ENCODE measurements at places on chromosomes 7 and 10.

DNA sequence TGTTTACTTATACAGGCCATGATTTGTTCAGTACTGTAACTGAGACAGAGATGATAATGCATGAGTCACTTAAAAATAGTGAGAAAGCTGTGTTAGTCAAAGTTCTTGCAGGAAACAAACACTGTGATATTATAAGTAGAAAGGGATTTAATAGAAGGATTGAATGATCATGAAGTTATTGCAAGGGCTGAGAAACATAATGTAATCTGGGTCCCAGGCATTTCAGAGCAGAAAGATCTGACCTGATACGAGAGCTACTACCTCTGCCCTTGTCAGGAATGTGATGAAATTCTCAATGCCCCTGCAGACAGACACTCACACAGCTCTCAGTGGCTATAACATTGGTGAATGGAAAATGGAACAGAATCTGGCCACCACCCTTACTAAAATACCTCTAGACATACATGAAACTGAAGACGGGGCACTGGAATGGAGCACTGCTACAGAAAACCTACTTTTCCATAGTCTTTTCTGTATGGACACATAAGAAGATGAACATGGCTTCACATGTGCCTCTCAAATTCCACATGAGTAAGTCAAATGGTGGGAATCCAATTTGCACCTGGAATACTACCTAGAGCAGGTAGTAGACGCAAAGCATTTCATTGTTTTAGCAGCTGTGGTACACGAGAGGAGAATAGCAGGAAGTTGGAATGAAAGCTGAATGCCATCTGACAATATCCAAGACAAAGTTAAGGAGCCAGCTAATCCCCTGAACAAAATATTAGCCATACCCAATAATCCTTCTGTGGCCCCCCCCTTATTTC is 19.1 kb upstream of the VWDE start:
- no peaks in the 10 kb centered on the region for H3K36me3 ChIP-seq
- no peak for DNase-seq
- no peaks in the 10 kb centered on the region for H3K4me1 ChIP-seq
- no peak overlapping the region for H3K4me3 ChIP-seq
- H3K27me3 ChIP-seq, result peaks cover 2% of the 10 kb centered on the region

GRCh38 chr7:18590744-18591340 is 95.3 kb downstream of the HDAC9 start:
- no peak overlapping the region for H3K27ac ChIP-seq
- DNase-seq, result no peak
- H3K4me1 ChIP-seq, result peaks cover 16% of the 10 kb centered on the region
- peaks cover 26% of the 10 kb centered on the region for H3K36me3 ChIP-seq
- no peak overlapping the region for H3K4me3 ChIP-seq

GRCh38 chr7:50307368-50308032 is 3.0 kb downstream of the IKZF1 start:
- peak overlapping the region; percentile 96 for H3K27ac ChIP-seq
- H3K27me3 ChIP-seq, result no peaks in the 10 kb centered on the region
- H3K4me1 ChIP-seq, result peaks cover 26% of the 10 kb centered on the region
- no peak for DNase-seq

GRCh38 chr7:118052336-118052735 is 131.6 kb upstream of the LSM8 start:
- H3K27me3 ChIP-seq, result no peaks in the 10 kb centered on the region
- DNase-seq, result no peak
- H3K36me3 ChIP-seq, result no peaks in the 10 kb centered on the region
- H3K4me1 ChIP-seq, result no peaks in the 10 kb centered on the region

GRCh38 chr10:130002606-130003005 is 38.5 kb upstream of the EBF3 start:
- no peaks in the 10 kb centered on the region for H3K36me3 ChIP-seq
- H3K27ac ChIP-seq, result no peak overlapping the region
- DNase-seq, result no peak
- H3K4me1 ChIP-seq, result no peaks in the 10 kb centered on the region
- peaks cover 5% of the 10 kb centered on the region for H3K27me3 ChIP-seq
- no peak overlapping the region for H3K4me3 ChIP-seq

DNA sequence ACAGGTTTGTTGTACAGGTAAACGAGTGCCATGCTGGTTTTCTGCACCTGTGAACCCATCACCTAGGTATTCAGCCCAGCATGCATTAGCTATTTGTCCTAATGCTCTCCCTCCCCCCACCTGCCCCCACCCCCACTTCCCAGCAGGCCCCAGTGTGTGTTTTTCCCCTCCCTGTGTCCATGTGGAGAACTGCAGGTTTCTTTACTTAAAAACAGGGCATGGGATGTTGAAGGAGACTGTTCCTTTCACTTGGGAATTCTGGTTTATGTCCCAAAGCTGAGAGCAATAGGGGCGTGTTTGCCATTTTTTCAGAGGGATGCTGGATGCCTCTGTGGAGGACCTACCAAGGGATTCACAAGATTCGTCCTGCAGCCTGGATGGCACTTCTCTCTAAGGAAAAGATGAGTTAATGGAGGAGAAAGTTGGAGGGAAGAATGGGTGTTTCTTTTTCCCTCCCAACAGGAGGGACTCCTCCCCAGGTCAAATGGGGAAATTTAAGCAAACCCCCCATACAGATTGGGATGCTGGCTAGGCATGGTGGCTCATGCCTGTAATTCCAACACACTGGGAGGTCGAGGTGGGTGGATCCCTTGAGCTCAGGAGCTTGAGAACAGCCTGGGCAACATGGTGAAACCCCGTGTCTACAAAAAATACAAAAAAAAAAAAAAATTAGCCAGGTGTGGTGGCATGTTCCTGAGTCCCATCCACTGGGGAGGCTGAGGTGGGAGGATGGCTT is 136.0 kb downstream of the GALNT17 start:
- no peak overlapping the region for H3K4me3 ChIP-seq
- H3K36me3 ChIP-seq, result no peaks in the 10 kb centered on the region
- no peak for DNase-seq
- H3K27me3 ChIP-seq, result no peaks in the 10 kb centered on the region

DNA sequence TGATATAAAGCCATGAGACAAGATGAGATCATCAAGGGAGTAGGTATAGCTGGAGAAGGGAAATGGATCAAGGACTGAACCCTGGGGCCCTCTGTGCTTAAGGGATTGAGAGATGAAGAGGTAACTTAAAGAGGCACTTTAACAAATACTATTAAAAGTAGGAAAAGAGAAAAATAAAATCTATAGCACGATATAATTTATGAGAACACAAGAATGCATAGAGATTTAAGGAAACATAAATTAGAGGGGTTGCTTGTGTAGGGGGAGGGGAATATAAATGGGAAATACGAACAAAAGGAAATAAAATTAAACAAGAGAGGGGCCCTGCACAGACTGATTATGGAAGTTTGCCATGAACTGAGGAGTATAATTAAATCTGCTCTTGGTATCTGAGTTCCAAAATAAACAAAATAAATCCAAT is 15.6 kb upstream of the LRRC17 start:
- no peaks in the 10 kb centered on the region for H3K36me3 ChIP-seq
- peaks cover 2% of the 10 kb centered on the region for H3K4me1 ChIP-seq
- no peaks in the 10 kb centered on the region for H3K27me3 ChIP-seq
- DNase-seq, result no peak

DNA sequence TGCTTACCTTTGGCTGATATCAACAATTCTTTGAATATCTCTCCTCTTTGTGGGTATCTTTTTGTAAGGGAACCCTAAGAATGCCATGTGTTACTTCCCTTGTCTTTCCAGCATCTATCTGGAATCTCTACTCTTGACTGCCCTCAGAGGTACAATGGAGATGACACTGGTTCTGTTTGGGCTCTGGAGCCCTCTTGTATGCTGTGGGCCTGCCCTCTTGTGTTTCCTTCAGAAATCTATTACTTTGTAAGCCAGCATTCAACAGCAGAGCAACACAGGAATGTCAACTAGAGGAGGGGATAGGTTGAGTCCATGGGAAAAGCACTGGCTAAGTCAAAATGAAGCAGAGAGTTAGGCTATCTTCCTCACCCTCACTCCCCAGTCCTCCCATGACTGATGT is 142.3 kb downstream of the XPNPEP1 start:
- H3K4me1 ChIP-seq, result no peaks in the 10 kb centered on the region
- H3K4me3 ChIP-seq, result no peak overlapping the region
- no peaks in the 10 kb centered on the region for H3K36me3 ChIP-seq
- peaks cover 6% of the 10 kb centered on the region for H3K27me3 ChIP-seq

GRCh38 chr10:21523557-21524008 is 1.9 kb downstream of the SKIDA1 start:
- H3K4me1 ChIP-seq, result peaks cover 21% of the 10 kb centered on the region
- no peaks in the 10 kb centered on the region for H3K36me3 ChIP-seq
- H3K27me3 ChIP-seq, result peaks cover 12% of the 10 kb centered on the region
- H3K27ac ChIP-seq, result peak overlapping the region; percentile 24

DNA sequence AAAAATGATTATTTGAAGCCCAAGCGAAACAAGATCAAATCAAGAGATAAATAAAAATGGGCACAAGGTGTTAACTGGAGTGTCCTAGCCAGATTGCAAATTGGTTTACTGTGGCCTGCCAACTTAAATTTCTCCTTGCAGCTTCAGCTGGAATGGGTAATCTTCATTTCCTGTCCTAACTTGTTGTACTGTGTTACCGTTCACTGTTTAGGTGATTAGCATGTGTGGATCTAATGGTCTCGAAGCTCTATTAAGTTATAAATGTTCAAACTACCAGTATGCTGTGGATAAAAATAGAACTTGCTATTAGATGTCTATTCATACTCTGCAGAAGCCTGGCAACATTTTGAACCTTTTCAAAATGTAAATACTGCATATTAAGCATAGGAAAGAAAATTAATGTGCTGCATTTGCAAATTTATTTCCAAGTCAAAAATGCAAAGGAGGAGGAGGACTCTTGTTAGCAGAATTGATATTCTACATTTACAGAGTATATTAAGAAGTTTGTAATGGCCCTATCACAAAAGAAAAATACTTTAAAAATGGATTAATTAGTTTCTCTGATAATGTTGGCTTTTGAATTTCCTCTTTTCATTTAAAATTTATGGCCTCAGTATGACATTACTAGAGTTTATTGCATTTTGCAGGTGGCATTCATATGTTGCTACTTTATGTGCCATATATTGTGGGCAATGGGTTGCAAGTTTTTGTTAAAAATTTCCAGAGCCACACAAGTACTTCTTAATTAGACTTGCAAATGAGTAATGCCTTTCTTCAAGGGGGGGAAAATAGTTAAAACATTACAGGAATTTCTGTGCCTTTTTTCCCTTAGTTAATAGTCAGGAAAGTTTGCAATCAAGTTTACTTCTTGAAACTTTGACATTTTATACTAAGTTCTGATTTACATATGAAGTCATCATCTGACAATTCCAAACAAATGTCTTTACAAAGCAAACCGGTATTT is 92.1 kb downstream of the CABCOCO1 start:
- H3K27ac ChIP-seq, result peak overlapping the region; percentile 50
- peaks cover 15% of the 10 kb centered on the region for H3K4me1 ChIP-seq
- no peak overlapping the region for H3K4me3 ChIP-seq

DNA sequence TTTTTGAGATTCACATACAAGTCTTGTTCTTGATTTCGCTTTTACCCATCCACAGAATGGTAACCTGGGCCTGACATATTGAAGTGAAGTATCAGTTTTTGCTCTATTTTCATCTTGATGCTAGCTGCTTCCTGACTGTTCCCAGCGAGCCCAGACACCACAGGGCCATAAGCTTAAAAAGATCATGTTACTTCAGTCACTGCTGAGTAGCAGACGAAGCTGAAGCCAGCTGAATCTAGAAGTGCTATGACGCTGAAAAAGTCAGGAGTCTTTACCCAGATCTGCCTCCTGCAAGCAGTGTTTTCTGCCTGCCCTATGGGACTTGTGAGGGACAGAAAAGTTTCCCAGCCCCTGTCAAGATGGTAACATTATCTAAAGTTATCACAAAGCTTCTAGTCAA is 2.7 kb upstream of the PRXL2A start:
- H3K4me1 ChIP-seq, result peaks cover 7% of the 10 kb centered on the region
- no peak overlapping the region for H3K4me3 ChIP-seq
- no peaks in the 10 kb centered on the region for H3K27me3 ChIP-seq

DNA sequence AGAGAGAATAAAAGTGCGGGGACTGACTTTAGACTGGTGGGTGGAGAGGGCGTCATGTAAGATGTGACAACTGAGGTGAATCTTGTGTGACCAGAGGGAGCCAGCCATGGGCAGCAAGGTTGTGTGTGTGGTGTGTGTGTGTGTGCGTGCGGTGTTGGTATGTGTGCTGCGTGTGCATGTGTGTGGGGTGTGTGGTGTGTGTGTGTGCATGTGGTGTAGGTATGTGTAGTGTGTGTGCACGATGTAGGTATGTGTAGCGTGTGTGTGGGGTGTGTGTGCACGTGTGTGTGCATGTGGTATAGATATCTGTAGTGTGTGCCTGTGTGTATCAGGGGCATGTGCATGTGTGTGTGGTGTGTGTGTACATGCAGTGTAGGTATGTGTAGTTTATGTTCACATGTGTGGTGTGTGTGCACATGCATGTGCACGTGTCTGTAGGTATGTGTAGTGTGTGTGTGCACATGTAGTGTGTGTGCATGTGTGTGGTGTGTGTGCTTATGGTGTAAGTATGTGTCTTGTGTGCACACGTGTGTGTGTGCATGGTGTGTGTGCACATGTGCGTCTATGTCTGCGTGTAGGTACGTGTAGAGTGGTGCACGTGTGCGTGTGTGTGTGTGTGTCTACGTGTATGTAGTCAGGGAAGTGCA is 312.3 kb upstream of the MKI67 start:
- DNase-seq, result no peak
- no peak overlapping the region for H3K27ac ChIP-seq
- H3K4me3 ChIP-seq, result no peak overlapping the region

DNA sequence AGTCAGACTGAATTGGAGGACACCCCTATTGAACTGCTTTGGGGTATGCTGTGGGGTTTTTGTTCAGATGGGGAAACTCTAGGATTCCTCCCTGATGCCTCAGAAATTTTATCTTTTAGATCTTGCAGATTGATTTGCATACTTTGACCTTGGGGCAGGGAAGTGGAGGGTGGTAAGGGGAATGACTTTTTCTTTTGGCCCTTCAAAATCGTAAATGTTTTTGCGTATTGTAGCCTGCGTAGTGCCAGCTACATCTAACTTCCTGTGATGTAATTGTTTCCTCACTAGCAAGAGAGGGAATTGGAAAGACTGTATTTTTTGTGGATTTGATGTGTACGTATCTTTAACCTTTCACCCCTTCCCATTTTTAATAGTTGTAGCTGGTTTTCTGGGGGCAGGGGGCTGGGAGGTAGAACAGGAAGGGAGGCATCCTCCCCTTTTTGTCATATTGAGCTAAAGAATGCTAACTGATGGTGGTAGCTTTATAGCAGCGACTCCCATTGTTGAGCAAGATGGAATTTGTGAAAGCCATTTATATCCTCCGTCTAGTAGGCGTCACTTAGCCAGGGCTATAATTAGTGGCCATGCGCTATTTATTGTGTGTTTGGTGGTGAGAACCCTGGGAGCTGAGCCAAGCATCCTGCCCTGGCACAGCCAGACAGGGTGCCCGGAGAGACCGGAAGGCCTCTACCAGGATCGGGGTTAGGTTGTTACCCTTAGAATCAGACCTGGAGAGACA is 11.3 kb downstream of the DUSP5 start:
- no peak overlapping the region for H3K27ac ChIP-seq
- H3K36me3 ChIP-seq, result peaks cover 3% of the 10 kb centered on the region
- peaks cover 11% of the 10 kb centered on the region for H3K4me1 ChIP-seq
- no peaks in the 10 kb centered on the region for H3K27me3 ChIP-seq
- H3K4me3 ChIP-seq, result no peak overlapping the region

- no peaks in the 10 kb centered on the region for H3K4me1 ChIP-seq
- no peak overlapping the region for H3K27ac ChIP-seq
- no peak for DNase-seq
- no peaks in the 10 kb centered on the region for H3K36me3 ChIP-seq
- peaks cover 14% of the 10 kb centered on the region for H3K27me3 ChIP-seq
Measured at GRCh38 chr7:103576641-103577040, 130.6 kb upstream of the SLC26A5 start.

- H3K36me3 ChIP-seq, result no peaks in the 10 kb centered on the region
- H3K4me1 ChIP-seq, result no peaks in the 10 kb centered on the region
- no peak overlapping the region for H3K27ac ChIP-seq
- H3K27me3 ChIP-seq, result no peaks in the 10 kb centered on the region
- DNase-seq, result peak; percentile 61
Measured at GRCh38 chr7:120792091-120792860, 65.7 kb downstream of the TSPAN12 start.
